Effector CD8-positive, alpha-beta T cell (primary cell): ENCODE measurements at places on chromosomes 11 and 22.

DNA sequence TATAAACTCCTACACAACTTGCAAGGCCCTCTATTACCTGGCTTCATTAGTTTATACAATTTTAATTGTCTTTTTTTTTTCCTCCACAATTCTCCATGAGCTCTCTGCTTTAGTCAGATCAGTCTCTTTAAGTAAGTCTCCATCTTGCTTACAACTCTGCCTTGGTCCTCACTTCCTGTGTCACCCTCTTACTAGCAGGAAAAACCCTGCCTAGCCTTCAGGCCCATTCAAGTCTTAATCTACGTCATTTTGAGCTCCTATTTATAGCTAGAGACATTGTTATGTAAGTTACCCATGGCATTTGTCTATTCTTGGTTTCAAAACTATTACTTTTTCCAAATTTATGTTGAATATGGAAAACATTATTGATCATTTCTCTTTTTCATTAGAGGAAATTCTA is 177.4 kb downstream of the SBF2 start:
- no peak for DNase-seq

GRCh38 chr11:17298302-17298701 is 21.8 kb downstream of the NUCB2 start:
- DNase-seq: no peak

DNA sequence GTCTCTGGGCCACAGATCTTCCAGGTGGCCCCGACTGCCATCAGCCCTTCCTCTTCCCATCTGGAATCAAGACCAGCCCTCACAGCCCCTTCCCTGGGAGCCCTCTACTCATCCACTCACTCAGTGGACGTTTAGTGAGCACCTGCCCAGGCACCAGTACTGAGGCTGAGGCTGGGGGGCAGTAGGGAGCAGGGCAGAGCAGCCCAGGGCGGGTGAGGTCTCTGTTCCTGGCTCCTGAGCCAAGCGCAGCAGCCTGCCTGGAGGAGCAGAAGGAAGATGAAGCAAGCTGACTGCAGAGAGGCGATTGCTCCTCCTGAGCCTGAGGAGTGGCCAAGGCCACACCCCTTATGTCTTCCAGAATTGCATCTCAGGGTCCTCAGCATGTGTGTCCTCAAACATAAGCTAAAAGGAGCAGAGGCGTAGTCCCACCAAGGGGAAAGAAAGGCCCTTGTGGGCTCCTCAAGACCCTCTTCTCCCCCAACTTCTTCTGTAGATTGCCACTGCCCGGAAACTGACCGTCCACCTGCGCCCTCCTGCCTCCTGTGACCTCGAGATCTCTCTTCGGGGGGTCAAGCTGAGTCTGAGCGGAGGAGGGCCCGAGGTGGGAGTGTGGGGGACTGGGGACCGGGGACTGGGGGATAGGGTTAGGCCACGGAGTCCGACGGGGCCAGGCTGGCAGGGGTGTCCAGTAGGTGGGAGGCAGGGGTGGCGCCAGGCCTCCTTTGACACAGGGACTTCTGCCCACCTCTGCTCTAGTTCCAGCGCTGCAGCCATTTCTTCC is 5.8 kb downstream of the MAPK8IP2 start:
- no peak for DNase-seq

GRCh38 chr22:37243402-37244113 is 511 bp downstream of the RAC2 start:
- no peak for DNase-seq

DNA sequence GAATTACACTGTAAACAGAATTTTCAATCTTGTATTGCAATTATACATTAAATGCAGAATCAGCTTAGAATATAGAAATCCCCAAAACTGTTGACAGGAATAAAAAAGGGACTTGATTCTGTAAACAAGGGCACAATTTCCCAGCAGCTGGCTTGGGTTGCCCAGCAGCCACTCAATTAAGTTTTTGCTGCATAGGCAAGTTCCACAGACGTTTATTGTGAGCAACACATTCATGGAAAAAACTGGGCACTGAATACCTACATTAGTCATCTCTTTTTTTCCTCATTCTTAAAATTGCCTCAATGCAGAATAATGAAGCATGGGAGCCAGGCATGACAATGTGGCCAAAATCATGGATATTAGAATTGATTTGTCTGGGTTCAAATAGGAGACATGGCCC is 421.8 kb upstream of the ANO5 start:
- DNase-seq: no peak

- no peak for DNase-seq
Observed at GRCh38 chr11:27913650-27914049, 194.3 kb downstream of the KIF18A start.

- no peak for DNase-seq
Observed at GRCh38 chr11:65571940-65572339, 398 bp upstream of the FAM89B start.

GRCh38 chr11:6889835-6890234 is 2.5 kb downstream of the OR2D2 start:
- DNase-seq: no peak

- no peak for DNase-seq
Observed at GRCh38 chr11:100711984-100712383, 24.9 kb downstream of the ARHGAP42 start.

DNA sequence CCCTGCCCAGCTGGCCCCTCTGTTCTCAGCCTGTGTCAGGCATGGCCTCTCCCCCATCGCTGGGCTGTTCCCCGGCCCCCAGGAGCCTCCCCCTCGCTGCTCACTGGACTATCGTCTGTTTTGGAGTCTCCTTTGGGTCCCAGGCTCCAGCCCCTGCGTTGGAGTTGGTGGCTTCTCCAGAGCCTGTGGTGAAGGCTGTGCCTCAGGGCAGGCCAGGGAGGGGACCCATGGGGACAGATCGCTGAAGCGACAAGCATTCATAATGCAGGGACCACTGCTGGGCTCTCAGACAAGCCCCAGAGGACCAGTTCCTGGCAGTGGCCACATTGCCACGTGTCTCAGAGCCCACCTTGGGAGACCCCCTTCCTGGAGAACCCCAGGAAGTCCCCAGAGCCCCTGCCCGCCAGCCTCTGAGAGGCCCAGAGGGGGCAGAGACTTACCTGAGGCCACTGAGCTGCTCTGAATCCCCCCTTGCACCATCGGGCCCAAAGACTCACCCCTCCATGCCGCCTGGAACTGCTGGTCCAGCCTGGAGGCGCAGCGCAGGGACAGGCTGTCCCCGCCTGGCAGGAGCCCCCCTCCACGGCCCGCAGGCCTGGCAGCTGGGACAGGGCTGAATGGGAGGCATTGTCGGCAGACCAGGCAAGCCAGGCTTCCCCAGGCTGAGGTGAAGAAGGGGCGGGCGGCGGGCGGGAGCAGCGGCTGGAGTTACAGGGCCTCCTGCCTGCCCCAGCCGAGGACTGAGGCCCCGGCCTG is at the start of gene CHADL:
CHADL (minus strand) TSS at position 555 of the 756 bp plus-strand sequence; CDS start at position 505, 50 bp downstream.
- DNase-seq: no peak

- no peak for DNase-seq
Observed at GRCh38 chr11:77619576-77620198, 17.9 kb downstream of the CLNS1A start.

DNA sequence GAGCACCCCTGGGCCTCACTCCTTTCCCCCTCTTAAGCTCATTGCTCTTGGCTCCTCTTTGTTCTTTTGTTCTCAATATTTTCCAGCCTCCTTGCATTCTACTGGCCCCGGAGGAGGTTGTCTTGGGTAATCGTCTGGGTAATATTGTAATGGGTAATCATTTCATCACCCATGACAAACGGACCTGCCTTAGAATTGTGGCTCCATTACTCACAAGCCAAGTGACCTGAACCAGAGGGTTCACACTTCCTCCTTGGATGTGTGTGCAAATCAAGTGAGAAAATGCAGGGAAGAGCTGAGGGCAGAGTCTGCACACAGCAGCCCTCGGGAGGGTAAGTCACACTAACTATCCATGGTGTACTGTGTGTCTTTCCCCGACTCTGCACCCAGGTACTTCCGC is 305.0 kb downstream of the BUD13 start:
- no peak for DNase-seq

GRCh38 chr22:49692499-49693225 is 135.0 kb downstream of the BRD1 start:
- no peak for DNase-seq

- DNase-seq: no peak
Observed at GRCh38 chr11:20457001-20457799, 69.7 kb downstream of the PRMT3 start.

DNA sequence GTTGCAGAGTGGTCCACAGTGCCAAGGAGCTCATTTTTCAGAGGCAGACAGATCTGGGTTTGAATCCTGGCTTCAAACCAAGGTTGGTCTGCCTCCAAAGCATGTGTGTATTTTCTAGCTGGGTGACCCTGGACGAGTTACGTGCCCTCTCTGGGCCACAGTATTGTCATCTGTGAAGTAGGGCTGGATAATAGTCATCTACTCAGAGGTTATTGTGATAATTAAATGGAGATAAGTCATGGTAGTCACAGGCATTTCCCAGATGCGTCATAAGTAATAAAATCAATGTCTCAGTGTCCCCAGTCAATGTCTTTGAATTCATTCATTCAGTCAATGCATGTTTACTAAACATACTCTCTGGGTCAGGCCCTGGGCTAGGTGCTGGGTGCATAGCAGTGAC is 8.6 kb downstream of the OMP start:
- no peak for DNase-seq

GRCh38 chr11:44014968-44015623 is 32.7 kb upstream of the ACCSL start:
- no peak for DNase-seq

- DNase-seq: no peak
Observed at GRCh38 chr22:32823024-32823730, 21.7 kb downstream of the TIMP3 start.

- no peak for DNase-seq
Observed at GRCh38 chr11:23063276-23063675, 203.0 kb upstream of the CCDC179 start.

- DNase-seq: no peak
Observed at GRCh38 chr11:46553814-46554212, 40.0 kb downstream of the AMBRA1 start.

DNA sequence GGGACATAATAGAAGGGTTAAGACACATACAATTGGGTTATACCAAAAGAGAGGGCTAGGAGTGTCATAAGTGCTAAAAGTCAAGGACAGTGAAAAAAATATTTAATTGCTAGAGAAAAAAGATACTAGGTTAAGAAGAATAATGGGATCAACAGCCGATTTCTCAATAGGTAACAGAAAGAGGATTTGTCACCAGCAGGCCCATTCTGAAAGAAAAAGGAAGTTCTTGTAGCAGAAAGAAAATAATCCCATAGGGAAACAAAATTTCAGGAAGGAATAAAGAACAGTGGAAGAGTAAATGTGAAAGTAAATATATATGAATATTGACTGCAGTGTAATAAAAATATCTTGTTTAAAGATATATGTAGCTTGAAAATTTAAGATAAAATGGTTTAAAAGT is 43.3 kb upstream of the ADORA2A start:
- no peak for DNase-seq

DNA sequence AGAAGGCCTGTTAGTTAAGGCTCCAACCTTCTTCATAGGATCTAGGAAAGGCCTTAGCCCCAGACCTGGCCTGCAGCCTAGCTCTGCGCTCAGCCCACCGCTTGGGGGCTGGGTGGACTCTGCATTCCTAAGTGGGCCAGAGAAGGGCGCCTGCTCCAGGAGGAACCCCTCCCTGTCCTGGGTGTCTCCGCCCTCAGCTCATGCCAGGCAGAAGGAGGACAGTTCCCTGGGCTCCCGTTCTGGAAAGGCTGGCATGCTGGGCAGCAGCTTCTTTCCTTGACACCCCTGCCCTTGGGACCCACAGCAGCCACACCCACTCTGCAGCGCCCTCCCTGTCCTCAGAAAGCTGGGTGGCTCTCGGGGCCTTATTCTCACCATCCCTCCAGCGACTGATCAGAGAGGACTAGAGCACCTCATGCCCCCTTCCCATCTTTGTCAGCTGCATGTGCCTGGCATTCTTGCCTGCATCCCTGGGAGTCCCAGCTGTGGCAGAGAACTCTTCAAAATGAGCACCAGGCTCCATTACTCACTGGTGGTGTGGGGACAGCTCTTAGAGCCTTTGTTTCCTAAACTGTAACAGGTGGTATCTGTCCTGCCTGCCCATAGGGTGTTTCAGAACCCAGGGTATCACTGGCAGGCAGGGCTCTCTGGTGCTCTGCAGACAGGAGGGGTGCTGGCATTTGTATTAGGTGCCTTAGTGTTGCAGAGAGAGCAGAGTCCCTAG is 20.3 kb upstream of the MYRF start:
- no peak for DNase-seq

DNA sequence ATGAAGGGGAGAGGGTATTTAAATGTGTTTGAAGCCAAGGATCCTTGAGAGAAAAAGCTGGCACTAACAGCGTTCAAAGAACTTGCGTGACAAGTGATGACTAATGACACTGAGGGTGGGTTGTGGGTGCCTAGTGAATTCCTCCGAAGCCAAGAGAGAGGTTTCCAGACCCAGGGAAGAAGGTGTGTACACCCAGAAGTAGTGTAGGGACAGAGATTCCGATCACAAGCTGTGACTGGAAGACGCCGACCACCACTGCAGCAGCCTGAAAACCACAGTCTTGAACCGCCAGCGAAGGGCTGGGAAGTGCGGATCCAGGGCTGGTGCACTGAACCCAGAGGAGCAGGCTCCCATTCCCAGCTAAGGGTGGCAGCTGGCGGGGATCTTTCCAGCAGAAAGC is 9.5 kb downstream of the PPARA start:
- DNase-seq: no peak

GRCh38 chr11:64501500-64502427 is 89.3 kb upstream of the SLC22A12 start:
- no peak for DNase-seq

DNA sequence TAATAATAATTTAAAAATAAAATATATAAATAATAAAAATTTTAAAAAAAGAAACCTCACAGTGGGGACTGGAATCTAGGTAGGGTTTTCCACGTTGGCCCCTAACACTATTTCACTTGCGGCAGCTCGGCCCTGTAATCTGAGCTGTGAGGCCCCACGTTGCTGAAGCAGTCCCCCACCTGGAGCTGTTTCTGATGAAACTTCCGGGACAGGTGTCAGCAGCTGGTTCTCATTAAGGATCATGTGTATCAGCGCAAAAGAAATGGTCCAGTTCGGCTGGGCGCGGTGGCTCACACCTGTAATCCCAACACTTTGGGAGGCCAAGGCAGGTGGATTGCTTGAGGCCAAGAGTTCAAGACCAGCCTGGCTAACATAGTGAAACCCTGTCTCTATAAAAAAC is 17.3 kb downstream of the RHOD start:
- no peak for DNase-seq

- DNase-seq: peak; percentile 56
Observed at GRCh38 chr11:61897387-61898246, 6.3 kb upstream of the FADS3 start.

GRCh38 chr11:86274503-86274902 is 27.5 kb upstream of the HIKESHI start:
- no peak for DNase-seq

DNA sequence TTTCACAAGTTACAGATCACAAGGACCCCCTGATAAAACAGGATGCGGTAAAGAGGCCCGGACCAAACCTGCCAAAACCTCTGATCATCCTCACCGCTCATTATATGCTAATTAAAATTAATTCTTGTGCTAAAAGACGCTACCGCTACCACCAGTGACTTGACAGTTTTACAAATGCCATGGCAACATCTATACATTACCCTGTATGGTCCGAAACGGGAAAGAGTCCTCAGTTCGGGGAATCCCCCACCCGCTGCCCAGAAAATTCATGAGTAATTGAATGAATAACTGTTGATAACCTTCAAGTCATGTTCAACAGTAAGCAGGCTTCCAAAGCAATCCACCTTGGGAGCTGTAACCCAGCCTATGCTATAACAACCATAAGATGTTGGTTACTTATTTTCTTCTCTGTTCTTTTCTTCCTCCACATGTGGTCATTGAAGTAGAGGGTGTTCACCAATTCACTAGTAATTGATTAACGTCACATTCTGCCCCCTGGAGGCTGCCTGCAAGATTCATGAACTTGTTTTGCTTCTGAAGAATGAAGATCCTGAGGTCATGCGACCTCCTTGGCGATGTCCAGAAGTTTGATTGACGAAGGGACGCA is 20.6 kb downstream of the APOBEC3H start:
- peak; percentile 42 for DNase-seq
